ENCODE measurements at places on chromosomes 7 and 10.

DNA sequence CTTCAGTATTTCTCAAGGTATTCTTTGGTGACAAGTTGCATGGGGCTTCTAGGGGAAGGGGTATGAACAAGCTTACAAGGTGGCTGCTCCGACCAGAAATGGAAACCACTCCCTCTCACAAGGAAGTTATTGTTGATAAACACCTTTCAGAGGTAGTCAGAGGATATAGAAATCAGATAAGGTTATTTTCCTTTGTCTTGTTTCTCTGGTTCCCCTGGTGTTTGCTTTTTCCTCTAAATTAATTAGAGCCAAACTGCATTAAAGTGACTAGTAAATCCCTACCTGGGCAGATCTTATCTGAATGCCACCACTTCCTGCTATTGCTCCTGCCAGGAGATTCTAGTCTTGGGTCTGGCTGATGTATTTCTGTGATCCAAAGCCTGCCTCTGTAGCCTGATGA, 725.4 kb downstream of the INHBA start:
- DNase-seq = no peak

- DNase-seq = no peak
These were observed 40.9 kb downstream of the ELFN1 start for GRCh38 chr7:1710936-1711335.

- no peak for DNase-seq
These were observed 585.2 kb downstream of the PARD3 start for GRCh38 chr10:34229917-34230316.

DNA sequence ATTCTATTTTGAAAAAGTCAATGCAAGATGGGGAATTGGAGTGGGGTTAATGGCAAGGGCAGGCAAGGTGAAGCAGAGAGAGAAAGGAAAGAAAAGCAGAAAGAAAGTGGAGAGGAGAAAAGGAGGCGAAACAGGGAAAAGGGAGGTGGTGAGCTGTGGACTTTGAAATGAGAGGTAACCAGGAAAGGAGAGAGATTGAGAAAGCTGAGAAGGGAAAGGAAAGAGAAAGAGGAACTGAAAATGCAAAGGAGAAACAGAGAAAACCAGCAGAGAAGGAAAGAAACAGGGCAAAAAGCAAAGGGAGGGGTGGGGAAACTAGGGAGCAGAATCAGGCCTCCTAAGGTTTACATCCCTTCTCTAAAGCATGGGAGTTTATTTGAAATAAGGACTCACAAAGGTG, 72.5 kb upstream of the TPK1 start:
- no peak for DNase-seq

DNA sequence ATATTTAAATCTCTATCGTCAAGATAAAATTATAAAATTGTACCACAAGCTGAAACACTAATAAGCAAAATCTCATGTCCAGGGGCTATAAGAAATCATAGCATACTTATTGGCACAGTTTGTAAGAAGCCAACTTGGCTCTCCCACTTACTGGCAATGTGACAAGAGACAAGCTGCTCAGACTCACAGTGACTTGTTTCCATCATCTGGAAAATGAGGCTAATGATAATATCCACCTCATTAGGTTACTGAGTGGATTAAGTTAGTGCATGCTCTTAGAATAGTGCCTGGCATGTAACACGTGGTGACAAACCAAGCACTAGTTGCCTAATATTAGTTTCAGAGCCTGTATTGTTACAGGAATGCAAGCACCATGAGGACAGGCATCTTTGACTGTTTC, 234.4 kb downstream of the GLI3 start:
- DNase-seq = no peak

DNA sequence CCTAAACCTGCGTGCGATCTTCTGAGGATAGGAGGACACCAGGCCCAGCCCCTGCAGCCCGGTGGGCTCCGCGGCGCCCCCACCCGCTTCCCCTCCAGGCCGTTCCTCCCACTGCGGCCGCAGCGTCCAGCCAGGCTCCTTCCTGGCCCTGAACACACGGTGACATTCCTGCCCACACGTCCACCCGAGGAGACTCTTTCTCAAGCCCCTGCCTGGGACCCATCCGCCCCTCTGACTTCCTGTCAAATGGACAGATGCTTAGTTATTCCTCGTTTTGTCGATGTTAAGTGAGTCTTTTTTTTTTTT, 32.4 kb upstream of the RNF32 start:
- no peak for DNase-seq
